ENCODE measurements at places on chromosomes 12 and 14.
A peak's percentile ranks its signal among the peaks of the same experiment; 100 is the strongest.

- no peak for DNase-seq
Observed at GRCh38 chr12:25994901-25995625, 36.6 kb downstream of the RASSF8 start.

DNA sequence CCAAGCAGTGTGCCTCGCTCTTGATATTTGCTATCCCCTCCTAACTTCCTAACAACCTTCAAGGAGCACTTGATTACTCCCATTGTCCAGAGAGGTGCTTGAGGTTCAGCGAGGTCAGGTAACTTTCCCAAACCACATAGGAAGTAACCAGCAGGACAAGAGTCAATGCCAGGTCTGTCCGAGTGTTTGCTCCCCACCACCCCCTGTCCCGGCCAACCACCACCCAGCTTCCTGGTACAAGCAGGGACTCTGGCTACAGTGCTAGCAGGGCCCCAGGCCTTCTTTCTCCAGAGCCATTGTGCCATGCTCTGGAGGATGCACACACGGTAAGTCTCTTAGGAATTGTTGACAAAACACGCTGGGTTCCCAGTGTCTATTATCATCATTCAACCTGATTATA, 49.2 kb downstream of the SYNE3 start:
- DNase-seq = no peak

- no peak for DNase-seq
Observed at GRCh38 chr14:63431466-63431865, 111.7 kb downstream of the PPP2R5E start.

DNA sequence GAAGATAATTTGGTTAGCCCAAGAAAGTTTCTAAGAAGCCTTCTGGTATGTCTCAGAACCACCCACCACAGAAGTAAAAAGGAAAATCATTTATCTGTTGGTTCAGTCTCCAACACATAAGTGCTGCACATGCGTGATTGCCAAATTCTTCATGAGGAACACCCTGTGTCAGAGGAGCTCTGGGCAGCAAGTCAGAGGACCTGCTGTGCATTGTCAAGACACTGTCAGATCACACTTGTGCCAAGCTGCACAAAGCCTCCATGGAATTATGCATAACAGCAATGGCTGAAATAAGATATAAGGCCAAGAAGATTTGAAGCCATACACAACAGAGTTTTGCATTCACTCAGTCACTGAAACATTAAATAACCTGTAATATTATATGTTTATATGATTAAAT, 1304.7 kb upstream of the FLRT2 start:
- DNase-seq = no peak

- no peak for DNase-seq
Observed at GRCh38 chr12:87270919-87271318, 758.3 kb downstream of the C12orf50 start.

- DNase-seq = no peak
Observed at GRCh38 chr12:98403936-98404335, 111.5 kb upstream of the TMPO start.

DNA sequence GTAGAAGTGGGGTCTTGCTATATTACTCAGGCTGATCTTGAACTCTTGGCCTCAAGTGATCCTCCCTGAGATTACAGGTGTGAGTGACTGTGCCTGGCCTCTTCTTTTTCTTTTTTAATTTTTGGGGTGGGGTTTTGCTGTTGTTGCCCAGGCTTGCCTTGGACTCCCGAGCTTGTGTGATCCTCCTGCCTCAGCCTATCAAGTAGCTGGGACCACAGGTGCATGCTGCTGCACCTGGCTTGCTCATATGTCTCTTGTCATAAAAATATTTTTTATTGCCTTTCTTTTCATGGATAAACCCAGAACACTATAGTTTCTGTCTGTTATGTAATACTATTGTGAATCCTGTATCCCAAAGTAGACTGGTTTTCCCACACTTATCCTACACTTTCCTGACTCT, 26.0 kb downstream of the SCYL2 start:
- no peak for DNase-seq

GRCh38 chr12:52600941-52601481, at the start of gene KRT72:
TSS of gene KRT72 (minus strand) at chr12:52601463. CDS start at chr12:52601452, 11 bp downstream.
- no peak for DNase-seq

DNA sequence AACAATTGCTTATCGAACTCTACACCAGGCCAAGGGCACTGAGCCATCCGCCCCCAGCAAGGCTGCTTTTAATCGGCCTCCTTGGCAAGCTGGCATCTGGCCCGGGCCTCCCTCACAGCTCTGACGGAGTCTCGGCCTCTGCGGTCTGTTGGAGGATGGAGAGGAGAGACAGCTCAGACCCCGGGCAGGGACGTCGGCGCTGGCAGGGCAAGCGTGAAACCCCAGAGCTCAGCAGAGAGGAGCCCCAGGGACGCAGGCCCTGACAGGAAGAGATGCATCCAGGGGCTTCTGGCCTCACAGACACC, 17.5 kb downstream of the CAMKK2 start:
- no peak for DNase-seq

DNA sequence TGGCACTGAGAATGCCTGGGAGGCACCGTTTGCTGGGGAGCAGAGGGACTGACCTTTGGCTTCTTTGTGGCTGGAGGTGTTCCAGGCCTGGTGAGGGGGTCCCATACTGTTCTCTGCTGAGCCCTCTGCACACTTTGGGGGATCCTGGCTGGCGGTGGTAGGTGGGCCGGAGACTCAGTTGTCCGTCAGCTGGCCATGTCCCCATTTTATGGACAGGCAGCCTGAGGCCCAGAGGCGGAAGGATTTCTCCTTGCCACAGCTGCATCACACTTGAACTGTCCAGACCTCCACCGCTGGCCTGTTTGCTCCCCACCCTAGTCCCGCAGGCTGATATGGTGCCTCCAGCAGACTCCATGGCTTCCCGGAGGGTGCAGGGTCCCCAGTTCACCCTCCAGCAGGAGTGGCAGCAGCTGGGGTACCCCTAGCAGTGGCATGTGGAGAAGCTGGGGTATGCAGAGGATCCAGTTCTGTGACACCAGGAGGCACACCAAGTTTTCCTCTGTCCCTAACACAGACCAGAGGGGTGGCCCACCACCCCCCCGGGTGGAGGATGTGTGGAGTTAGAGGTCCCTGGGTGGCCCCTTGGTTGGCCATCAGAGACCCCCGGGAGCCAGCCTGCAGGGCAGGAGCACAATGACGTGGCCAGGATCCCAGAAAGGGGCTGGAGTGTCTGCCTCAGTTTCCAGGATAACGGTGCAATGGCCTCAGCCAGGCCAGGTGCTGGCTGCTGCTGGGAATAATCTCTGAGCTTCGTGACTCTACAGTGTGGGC, 14.8 kb downstream of the SLC25A29 start:
- DNase-seq = no peak

DNA sequence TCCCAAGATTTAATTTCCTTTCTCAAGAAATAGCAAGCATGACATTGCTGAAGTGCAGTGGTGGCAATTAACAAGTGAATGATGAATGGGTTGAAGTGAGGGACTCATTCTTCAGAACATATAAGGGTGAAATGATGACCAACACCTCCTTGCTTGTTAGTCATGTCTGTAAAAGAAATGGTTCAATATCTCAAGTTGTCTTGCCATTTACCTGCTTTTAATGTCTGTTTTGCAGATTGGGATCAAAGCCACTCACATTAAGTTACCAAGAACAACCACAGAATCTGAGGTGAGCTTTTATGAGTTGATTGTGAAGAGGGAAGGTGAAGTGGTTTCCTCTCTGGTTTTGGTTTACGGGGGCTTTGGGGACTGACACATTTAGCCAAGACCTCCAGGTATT, 24.1 kb downstream of the MTHFD1 start:
- DNase-seq = no peak

DNA sequence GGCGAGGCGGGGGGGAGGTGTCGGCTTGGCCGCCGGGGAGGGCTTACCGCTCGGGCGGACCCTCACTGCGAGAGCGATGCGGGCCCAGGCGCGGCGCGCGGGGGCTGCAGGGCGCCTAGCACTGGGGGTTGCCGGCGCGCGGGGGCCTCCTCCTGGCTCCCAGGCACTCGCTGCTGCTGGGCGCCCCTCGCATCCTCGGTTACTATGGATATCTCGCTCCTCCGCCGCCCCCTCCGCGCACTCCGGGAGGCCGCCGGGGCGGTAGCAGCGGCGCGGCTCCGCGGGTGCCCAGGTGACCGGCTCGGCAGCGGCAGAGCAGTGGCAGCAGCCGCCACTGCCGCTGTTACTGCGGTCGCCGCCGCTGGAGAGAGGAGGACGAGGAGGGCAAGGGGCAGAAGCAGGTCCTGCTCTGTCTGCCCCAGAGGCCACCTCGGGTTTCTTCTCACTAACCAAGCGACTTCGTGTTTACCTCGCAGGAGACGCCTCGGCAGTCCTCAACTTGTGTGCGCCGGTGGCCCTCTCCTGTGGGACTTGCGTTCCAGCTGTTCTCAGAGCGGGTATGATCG, 250.1 kb downstream of the APAF1 start:
- no peak for DNase-seq

DNA sequence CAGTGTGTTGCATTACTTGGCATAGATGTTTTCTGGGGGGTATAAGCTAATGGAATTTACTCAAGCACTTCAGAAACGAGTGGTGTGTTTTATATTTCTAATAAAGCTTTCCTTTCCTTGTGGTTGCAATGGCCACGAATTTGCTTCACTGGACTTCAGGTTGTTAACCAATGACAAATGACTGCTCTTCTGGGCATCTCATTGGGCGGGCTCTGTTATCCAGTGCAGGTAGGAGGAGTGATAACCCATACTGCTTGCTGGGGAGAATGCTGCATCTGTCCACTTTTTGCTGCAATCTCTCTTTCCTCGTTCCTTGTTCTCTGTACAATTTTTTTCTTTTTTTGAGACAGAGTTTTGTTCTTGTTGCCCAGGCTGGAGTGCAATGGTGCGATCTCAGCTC, 80.0 kb upstream of the RPH3A start:
- no peak for DNase-seq

GRCh38 chr12:30813525-30814294, 59.0 kb upstream of the CAPRIN2 start:
- DNase-seq = no peak

GRCh38 chr14:67571275-67571990, 28.6 kb downstream of the PIGH start:
- DNase-seq = peak; percentile 52

GRCh38 chr12:66072566-66072965, 58.0 kb downstream of the LLPH start:
- no peak for DNase-seq

DNA sequence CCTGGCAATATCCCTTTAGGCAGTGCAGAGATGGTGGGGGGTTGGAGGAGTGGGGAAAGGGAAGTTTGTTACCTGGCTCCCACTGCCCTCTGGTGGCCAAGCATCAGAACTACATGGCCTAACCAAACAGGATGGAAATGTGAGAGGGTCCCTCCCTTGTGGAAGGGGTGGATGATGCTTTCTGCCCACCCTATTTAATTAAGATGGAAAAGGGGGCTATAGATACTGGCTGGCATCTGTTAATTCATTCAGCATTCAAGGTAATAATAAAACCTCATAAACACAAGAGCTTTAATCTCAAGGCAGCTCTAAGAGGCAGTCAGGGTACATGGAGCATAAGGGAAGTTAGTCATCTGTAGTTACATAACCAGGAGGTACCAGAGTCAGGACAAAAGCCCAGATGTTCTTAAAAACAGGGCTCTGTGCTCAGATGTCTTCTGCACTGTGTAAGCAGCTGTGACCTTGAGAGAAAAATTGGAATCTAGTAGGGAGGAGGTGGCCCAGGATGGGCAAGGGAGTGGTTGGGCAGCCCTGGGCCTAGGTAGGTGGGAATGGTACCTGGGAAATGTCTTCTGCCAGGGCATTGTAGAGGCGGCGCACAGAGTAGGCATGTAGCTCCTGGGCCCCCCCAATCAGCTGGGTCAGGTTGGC, 4.6 kb downstream of the AP1G2 start:
- DNase-seq = peak; percentile 11

- DNase-seq = no peak
Observed at GRCh38 chr14:63515240-63515639, 27.9 kb downstream of the PPP2R5E start.

- DNase-seq = no peak
Observed at GRCh38 chr12:51254536-51254935, 15.7 kb downstream of the SMAGP start.

DNA sequence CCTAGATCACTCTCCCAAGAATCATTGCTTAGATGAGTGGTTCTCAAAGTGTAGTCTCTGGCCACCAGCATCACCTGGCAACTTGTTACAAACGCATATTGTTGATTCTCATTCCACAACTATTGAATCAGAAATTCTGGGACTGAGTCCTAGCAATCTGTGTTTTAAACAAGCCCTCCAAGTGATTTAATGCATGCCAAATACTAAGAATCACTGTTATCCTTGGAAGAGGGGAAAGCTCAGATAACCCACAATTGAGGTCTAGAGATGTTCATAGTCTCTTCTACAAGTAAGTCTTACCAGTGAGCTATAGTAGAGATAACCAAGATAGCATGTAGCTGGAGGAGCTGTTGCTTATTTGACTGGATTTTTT, 666.6 kb downstream of the DIO2 start:
- DNase-seq = no peak
